SK-N-SH (cell line): ENCODE measurements at places on chromosomes 7 and 10.

GRCh38 chr7:151570366-151570915, 50.7 kb upstream of the RHEB start:
- peaks cover 4% of the 10 kb centered on the region for H3K4me1 ChIP-seq
- H3K27ac ChIP-seq = no peak overlapping the region
- H3K36me3 ChIP-seq = peaks cover 26% of the 10 kb centered on the region; the same call in 1 of the 2 replicates

DNA sequence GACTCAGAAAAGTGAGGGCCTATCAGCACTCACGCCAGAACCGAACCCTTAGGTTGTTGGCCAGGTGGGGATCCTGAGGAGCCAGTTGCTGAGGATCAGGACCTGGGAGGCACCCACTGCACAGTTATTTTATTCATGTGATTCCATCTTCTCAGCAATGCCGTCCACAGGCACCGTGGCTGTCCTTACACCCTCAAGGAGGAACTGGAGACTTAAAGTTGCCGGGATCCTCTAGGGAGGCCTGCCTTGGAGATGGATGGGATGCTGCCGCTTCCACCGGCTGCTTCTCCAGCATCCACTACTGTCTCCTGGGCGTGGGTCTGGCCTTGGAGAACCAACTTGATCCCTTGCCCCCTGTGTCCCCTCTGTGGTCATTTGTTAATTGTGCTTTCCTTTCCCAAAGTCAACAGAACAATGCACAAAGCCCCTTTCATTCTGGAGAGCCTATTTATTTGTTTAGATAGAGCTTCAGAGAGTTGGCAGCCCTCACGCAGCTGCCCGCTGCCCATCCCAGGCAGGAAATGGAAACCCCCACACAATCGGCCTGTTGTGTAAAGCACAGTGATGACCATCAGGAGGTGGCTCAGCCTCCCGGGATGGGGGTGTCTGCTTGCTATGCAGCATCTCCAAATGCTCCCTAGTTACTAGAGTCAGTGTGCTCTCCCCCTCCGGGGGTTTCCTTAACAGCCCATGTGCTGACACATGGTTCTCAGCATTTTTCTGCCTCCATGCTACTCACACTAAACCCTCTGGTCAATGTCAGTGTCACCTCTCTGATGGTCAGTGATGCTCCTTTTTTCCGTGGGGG, 52.9 kb upstream of the IGFBP3 start:
- no peak overlapping the region for H3K4me3 ChIP-seq
- no peak for DNase-seq
- H3K4me1 ChIP-seq = no peaks in the 10 kb centered on the region; the same call in 1 of the 2 replicates
- no peaks in the 10 kb centered on the region for H3K27me3 ChIP-seq
- no peak overlapping the region for H3K27ac ChIP-seq

- H3K27ac ChIP-seq = no peak overlapping the region
- H3K4me3 ChIP-seq = peak overlapping the region; percentile 36
- no peaks in the 10 kb centered on the region for H3K27me3 ChIP-seq
- H3K36me3 ChIP-seq = no peaks in the 10 kb centered on the region
- peak; percentile 84 for DNase-seq
Measured at GRCh38 chr10:124354411-124355382, 64.0 kb downstream of the OAT start.

GRCh38 chr10:101961591-101962498, 94.1 kb downstream of the ARMH3 start:
- peaks cover 5% of the 10 kb centered on the region; the same call in 1 of the 2 replicates for H3K4me1 ChIP-seq
- peaks cover 6% of the 10 kb centered on the region for H3K36me3 ChIP-seq
- no peak overlapping the region for H3K4me3 ChIP-seq
- no peaks in the 10 kb centered on the region for H3K27me3 ChIP-seq
- no peak overlapping the region for H3K27ac ChIP-seq
- DNase-seq = no peak

GRCh38 chr10:84547616-84548015, 219.2 kb downstream of the CCSER2 start:
- peaks cover 21% of the 10 kb centered on the region for H3K4me1 ChIP-seq
- no peaks in the 10 kb centered on the region for H3K27me3 ChIP-seq
- no peak overlapping the region for H3K27ac ChIP-seq
- H3K4me3 ChIP-seq = no peak overlapping the region

GRCh38 chr7:41294556-41295454, 408.1 kb downstream of the INHBA start:
- no peak overlapping the region for H3K4me3 ChIP-seq
- peaks cover 6% of the 10 kb centered on the region for H3K4me1 ChIP-seq
- no peak overlapping the region for H3K27ac ChIP-seq
- DNase-seq = no peak
- no peaks in the 10 kb centered on the region for H3K36me3 ChIP-seq

- H3K27ac ChIP-seq = no peak overlapping the region
- peaks cover 6% of the 10 kb centered on the region for H3K36me3 ChIP-seq
- no peak overlapping the region for H3K4me3 ChIP-seq
- peaks cover 9% of the 10 kb centered on the region for H3K4me1 ChIP-seq
Measured at GRCh38 chr7:14673202-14673601, 229.3 kb downstream of the DGKB start.

DNA sequence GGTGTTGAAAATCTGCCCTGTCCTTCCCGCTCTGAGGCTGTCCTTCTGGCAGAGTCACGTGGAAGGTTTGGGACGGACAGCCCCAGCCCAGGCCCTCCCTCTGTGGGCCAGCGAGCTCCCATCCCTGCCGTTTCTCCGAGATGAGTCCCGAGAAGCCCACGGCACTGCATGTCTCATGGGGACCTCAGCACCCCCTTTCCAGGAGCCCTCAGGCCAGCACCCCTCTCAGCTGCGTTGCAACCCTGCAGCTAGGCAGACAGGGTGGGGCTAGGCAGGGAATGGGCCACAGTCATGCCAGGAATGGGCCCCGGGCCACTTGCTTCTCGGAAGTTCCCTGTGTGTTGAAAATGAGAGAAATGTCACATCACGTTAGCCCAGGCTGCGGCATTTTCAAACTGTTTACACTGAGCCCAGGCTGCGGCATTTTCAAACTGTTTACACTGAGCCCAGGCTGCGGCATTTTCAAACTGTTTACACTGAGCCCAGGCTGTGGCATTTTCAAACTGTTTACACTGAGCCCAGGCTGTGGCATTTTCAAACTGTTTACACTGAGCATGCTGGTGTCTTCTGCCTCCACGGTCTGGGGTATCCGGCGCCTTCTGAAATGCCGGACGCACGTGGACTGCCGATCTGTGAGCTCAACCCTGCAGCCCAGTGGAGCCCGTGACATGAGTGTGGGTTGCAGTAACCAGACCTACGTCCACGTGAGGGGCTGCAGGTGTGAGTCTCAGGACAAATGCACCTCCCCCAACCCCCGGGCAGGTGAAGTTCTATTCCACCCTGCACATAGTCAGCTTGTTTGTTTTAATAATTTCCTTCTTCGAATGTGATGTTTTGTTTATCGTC, 42.6 kb downstream of the FAM20C start:
- no peaks in the 10 kb centered on the region for H3K4me1 ChIP-seq
- no peaks in the 10 kb centered on the region for H3K27me3 ChIP-seq
- H3K4me3 ChIP-seq = no peak overlapping the region

GRCh38 chr7:115782696-115783490, 247.7 kb downstream of the TFEC start:
- H3K4me3 ChIP-seq = no peak overlapping the region
- DNase-seq = no peak
- H3K36me3 ChIP-seq = no peaks in the 10 kb centered on the region
- peaks cover 8% of the 10 kb centered on the region; the same call in 1 of the 2 replicates for H3K27me3 ChIP-seq
- H3K4me1 ChIP-seq = no peaks in the 10 kb centered on the region

- peaks cover 2% of the 10 kb centered on the region for H3K36me3 ChIP-seq
- no peak for DNase-seq
- H3K27ac ChIP-seq = 0 out of 2 replicates have a peak overlapping the region, but pooled peaks have one; percentile 4
- H3K4me3 ChIP-seq = no peak overlapping the region
- H3K4me1 ChIP-seq = peaks cover 7% of the 10 kb centered on the region
Measured at GRCh38 chr10:34689053-34689452, 126.0 kb downstream of the PARD3 start.

GRCh38 chr10:66931949-66932343, 6.1 kb downstream of the LRRTM3 start:
- H3K36me3 ChIP-seq = no peaks in the 10 kb centered on the region
- H3K4me3 ChIP-seq = no peak overlapping the region
- no peak overlapping the region for H3K27ac ChIP-seq
- DNase-seq = no peak
- H3K27me3 ChIP-seq = peaks cover 20% of the 10 kb centered on the region

DNA sequence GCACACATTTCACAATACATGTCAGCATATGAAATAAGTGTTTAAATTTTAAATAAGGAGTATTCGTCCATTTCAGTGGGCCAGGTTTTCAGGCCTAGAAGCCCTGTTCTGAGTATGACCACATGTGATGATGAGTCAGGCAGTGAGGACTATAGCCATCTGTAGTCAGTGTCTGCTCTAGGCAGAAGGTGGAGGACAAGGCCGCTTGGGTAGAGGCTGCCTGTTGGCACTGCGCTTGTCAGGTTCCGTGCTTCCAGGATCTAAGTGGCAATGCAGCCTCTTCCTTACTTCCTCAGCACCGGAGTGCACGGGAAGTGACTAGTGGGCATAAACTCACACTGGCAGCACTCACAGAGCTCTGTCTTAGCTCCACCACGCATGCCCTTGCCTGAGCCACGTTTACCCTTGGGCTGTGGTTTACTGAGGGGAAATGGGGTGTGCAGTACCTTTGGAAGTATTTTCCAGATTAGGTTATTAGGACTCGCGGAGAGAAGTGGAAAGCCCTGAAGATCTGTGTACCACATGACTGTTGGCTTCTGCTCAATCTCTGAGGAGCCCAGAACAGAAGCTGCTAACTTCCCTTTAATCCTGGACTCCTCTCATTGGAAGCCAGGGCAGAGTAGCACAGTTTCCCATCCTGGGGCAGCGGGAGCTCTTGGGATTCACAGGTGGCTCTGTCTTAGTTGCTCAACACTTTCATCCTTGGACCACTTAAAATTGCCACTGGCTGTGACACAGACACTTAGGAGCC, 87.5 kb upstream of the GJD4 start:
- no peaks in the 10 kb centered on the region; the same call in 1 of the 2 replicates for H3K36me3 ChIP-seq
- no peaks in the 10 kb centered on the region for H3K27me3 ChIP-seq
- no peak for DNase-seq
- H3K27ac ChIP-seq = no peak overlapping the region
- no peak overlapping the region for H3K4me3 ChIP-seq
- H3K4me1 ChIP-seq = no peaks in the 10 kb centered on the region

GRCh38 chr7:132276234-132276630, 300.0 kb downstream of the PLXNA4 start:
- peaks cover 14% of the 10 kb centered on the region; the same call in 1 of the 2 replicates for H3K4me1 ChIP-seq
- H3K27me3 ChIP-seq = no peaks in the 10 kb centered on the region
- no peak overlapping the region for H3K4me3 ChIP-seq

DNA sequence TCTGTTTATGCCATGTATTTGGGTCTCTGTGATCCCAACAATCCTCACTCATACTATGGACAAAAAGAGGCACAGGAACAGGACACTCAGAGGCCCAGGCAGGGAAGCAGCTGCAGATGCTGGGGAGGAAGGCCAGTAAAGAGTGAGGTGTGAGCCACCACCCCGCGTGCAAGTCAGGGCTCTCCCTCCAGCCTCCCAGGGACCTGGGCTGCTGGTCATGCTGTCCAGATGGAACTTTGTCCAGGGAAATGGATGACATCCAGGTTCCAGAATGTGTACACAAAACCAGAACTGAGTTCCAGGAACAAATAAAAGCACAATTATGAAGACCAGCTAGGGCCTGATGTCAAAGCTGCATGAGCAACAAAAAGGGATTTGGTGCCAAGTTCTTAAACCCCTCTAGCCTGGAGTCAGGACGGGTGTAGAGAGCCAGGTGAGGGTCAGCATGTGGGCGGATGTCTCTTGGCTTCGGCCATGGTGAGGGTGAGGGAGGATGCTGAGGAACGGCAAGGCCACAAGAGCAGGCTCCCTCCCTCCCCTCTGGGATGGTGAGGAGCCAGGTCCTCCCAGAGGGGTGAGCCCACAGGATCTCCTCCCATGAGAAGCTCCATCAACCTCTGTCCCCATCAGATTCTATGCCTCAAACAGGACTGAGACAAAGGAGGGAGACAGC, 739.7 kb downstream of the PARD3 start:
- DNase-seq = no peak
- no peaks in the 10 kb centered on the region for H3K27me3 ChIP-seq
- no peak overlapping the region for H3K4me3 ChIP-seq
- H3K36me3 ChIP-seq = no peaks in the 10 kb centered on the region
- no peak overlapping the region for H3K27ac ChIP-seq

DNA sequence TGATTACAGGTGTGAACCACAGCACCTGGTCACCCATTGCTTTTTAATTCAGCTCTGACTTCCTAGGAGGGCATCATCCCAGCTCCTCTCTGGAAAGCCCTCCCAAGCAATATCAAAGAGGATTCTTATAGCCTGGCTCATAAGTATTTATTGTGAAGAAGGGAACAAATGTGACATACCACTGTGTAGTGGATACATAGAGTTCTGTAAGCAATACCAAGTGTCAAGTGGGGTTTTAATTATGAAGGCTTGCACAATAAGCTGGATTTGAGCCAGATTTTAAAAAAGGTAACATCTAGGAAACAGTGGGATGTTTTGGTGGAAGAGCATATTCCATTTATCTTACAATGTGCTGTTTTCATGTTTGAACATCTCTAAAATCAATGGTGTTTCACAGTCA, 19.0 kb upstream of the PRTFDC1 start:
- no peaks in the 10 kb centered on the region for H3K36me3 ChIP-seq
- no peak for DNase-seq
- H3K27me3 ChIP-seq = no peaks in the 10 kb centered on the region
- H3K27ac ChIP-seq = no peak overlapping the region
- H3K4me1 ChIP-seq = no peaks in the 10 kb centered on the region
- no peak overlapping the region for H3K4me3 ChIP-seq

- H3K4me1 ChIP-seq = peaks cover 48% of the 10 kb centered on the region; the same call in 1 of the 2 replicates
- no peak for DNase-seq
- no peak overlapping the region for H3K4me3 ChIP-seq
- no peaks in the 10 kb centered on the region for H3K36me3 ChIP-seq
- H3K27me3 ChIP-seq = no peaks in the 10 kb centered on the region
- H3K27ac ChIP-seq = peak overlapping the region; percentile 19; the same call in 1 of the 2 replicates
Measured at GRCh38 chr7:30861612-30862011, 50.0 kb upstream of the AQP1 start.

- H3K36me3 ChIP-seq = no peaks in the 10 kb centered on the region
- H3K4me1 ChIP-seq = peaks cover 10% of the 10 kb centered on the region
- H3K27ac ChIP-seq = no peak overlapping the region
- no peak overlapping the region for H3K4me3 ChIP-seq
- DNase-seq = no peak
Measured at GRCh38 chr10:107144490-107144889, 20.0 kb downstream of the SORCS1 start.

GRCh38 chr10:129911451-129912165, 52.5 kb downstream of the EBF3 start:
- no peaks in the 10 kb centered on the region for H3K36me3 ChIP-seq
- no peak for DNase-seq
- no peak overlapping the region for H3K27ac ChIP-seq
- H3K27me3 ChIP-seq = no peaks in the 10 kb centered on the region
- peaks cover 8% of the 10 kb centered on the region for H3K4me1 ChIP-seq

DNA sequence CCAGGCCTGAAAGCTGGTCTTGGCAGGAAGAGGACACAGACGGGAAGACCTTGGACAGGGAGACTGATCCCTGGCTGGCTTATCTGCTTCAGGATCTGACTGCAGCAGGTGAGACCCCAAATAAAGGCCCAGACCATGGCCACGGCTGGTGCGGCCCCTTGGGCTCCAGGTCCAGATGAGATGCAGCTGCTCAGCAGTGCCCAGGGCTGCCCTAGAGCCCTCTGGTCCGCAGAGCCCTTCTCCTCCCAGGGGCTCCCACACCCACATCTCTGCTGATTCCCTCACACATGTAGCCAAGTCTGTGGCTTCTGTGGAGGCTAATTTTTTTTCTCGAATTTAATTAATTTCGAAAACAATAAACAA, 46.3 kb downstream of the VIPR2 start:
- H3K4me3 ChIP-seq = no peak overlapping the region
- H3K4me1 ChIP-seq = no peaks in the 10 kb centered on the region
- no peak overlapping the region for H3K27ac ChIP-seq
- no peaks in the 10 kb centered on the region for H3K36me3 ChIP-seq

- no peak for DNase-seq
- no peak overlapping the region for H3K27ac ChIP-seq
- H3K4me3 ChIP-seq = no peak overlapping the region
- no peaks in the 10 kb centered on the region for H3K36me3 ChIP-seq
Measured at GRCh38 chr10:5549462-5550249, 24.9 kb downstream of the CALML3 start.
